Putamen (tissue), 1 donor: ENCODE measurements at places on chromosomes 1 and 21.

DNA sequence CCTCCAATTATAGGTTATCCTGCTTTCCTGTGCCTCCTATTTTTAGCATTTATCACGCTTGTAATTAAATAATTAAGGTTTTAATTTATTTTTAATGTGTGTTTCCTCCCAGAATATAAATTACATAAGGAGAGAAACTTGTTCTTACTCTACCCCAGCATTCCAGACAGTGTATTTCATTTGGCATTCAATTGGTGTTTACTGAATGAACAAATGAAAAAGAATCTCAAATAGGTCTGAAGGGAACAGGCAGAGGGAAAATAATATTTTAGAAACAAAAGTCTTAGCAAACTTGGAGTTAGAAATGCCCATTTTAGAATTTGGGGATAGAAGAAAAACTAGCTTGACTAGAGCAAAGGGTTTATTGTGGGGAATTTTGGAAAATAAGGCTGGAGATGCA lies 9.9 kb upstream of the RSRP1 start:
- DNase-seq = no peak

- no peak for DNase-seq
These were observed 172.7 kb upstream of the NR5A2 start for GRCh38 chr1:199854686-199855321.

GRCh38 chr1:19892628-19893168 lies 10.5 kb downstream of the OTUD3 start:
- no peak for DNase-seq

DNA sequence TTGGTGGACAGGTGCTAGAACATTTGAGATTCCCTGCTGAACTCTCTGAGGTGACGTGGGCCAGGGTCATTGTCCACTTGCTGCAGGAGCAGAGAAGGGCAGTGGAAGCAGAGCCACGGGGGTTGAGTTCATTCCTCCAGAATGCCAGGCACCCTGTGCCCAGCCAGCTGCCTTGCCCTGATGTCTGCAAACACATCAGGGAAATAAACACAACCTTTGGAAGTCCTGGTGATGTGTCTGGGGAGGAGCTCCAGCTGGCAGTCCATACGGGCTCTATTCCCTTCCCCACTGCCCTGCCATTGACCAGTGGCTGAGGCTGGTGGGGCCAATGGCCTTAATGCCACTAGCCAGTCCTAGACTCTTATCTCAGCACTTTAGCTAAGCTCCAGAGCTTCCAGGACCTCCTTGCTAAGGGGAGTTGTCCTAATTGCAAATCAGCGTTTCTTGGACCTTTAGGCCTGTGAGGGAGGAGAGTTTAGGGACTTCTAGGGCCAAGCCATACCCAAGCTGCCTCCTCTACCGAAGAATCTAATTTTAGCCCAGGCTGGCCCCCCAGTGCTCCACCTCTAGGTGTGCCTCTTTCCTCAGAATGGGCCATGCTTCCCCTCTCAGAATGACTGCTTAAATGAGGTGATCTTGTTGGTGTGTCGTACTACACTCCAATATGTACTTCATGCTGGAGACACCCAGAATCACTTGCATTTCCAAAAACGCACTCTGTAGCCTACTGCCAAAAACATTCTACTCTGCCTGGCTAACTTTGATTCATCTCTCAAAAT lies 25.9 kb upstream of the MFSD2A start:
- DNase-seq = no peak

DNA sequence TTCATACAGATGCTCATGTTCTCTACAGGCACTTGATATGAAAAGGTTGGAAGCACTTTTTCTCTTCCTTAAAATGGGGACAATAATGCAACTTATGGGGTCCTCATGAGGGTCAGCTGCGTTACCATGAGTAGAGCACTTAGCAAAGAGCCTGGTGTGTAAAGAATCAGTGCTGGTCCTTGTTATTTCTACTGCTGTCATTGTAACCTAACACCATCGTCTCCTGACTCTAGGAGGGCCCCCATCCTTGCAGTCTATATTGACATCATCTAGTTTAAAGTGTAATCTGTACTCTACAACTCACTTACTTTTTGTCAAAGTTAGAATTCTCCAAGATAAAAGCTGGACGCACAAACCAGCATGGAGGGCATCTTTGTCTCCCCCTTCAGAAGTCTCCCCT lies 2.4 kb downstream of the CAPN9 start:
- no peak for DNase-seq

DNA sequence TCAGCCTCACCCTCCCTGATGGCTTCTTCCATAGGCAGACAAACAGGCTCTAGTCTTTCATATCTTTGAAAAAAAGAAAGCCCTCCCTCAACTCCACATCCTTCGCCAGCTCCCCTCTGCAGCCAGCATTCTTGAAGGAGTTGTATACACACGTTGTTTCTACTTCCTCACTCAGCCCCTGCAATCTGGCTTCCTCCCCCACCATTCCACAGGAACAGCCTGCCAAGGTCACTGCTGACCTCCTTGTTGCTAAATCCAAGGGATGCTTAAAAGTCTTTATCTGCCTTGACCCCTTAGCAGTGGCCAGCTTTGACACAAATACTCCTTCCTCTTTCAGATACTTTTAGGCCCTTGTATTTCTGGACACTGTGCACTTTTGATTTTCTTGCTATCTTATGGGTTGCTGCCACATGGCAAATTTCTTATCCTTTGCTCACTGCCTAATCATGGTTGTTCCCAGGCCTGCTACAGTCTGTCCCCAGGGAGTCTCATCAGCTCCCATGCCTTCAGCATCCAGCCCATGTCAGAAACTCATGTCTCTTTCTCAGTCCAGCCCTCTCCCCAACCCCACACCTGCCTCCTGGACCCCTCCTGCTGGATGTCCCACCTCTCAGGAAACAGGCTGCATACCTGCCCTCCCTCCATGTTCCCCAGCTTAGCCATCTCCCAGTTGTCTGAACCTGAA lies 8.3 kb downstream of the FAM229A start:
- DNase-seq = no peak

DNA sequence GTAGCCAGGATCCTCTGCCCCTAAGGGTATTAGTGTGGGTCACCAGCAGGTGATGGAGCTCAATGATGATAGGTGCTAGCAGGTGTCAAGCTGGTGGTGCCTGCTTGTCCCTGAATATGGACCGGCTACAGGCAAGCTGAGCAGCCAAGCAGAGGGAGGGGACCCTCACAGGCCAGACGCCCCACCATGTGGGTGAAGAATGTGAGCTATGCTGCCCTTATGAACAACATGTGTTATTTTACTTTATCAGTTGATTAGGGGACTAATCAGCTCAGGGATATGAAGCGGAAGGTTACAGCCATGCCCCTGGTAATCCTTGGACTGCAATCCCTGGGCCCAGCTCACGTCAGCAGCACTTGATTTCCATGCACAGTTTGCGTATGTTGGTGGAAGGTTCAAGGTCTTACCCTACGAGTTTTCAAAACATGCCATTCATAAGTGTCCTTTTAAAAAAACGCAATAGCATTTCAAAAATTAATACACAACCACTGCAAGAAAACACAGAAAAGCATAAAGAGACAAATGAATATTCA lies 106.0 kb downstream of the CDC7 start:
- DNase-seq = no peak

DNA sequence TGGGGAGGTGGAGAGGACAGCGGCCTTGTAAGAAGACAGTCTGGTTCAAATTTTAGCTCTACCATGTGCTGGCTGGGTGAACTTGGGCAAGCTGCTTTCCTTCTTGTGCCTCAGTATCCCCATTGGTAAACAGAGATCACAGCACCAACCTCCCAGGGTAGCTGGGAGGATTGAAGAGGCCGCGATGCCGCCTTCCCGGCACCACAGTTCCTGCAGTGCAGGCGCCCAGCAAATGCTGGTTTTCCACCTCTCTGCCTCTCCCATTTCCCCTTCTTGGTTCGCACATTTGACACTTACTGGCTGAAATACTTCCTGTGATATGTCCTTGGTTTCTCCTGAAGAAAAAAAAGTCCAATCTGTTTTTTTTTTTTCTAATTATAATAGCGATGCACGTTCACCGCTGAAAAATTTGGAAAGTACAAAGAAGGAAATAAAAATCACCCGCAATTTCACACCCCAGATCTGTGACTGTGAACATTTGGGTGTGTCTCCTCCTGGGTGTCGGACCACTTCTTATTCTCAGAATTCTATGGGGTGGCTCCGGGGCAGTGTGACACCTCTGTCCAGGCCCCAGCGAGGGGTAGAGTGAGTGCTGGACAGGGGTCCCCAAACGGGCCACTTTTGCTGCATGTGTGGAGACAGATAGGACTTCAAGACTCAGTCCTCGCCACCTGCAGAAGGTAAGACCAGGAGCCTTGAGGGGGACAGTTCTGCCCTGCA lies 73.1 kb downstream of the RUNX3 start:
- DNase-seq = no peak

DNA sequence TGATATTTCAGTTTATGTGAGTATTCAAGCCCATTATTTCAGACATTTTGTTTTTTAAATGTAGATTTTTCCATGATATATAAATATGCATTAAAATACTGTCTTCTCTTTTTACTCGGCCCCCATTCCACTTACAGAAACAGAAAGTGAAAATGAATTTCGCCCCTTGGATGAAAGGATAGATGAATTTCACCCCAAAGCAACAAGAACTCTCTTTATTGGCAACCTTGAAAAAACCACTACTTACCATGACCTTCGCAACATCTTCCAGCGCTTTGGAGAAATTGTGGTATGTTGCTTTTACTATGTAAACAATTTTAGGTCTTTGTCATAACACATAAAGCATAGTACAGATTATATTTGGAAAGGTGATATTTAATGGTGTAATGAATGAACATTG lies 59.9 kb downstream of the ZBTB17 start:
- no peak for DNase-seq

- no peak for DNase-seq
These were observed 494 bp downstream of the NT5C1A start for GRCh38 chr1:39671433-39671792.

DNA sequence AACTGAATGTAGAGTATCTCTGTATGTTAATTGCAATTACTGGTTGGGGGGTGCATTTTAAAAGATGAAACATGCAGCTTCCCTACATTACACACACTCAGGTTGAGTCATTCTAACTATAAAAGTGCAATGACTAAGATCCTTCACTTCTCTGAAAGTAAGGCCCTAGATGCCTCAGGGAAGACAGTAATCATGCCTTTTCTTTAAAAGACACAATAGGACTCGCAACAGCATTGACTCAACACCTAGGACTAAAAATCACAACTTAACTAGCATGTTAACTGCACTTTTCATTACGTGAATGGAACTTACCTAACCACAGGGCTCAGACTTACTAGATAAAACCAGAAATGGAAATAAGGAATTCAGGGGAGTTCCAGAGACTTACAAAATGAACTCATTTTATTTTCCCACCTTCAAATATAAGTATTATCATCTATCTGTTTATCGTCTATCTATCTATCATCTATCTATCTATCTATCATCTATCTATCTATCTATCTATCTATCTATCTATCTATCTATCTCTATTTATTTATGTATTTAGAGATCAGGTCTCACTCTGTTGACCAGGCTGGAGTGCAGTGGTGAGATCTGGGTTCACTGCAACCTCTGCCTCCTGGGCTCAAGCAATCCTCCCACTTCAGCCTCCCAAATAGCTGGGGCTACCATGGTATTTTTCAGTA lies 47.8 kb downstream of the CHML start:
- DNase-seq = no peak

GRCh38 chr1:191350938-191351337 lies 807.3 kb upstream of the RGS18 start:
- no peak for DNase-seq

GRCh38 chr1:84479998-84480397 lies 932 bp downstream of the RPF1 start:
- DNase-seq = no peak

GRCh38 chr1:212313616-212314015 lies 28.4 kb downstream of the PPP2R5A start:
- DNase-seq = no peak

GRCh38 chr1:189429610-189430009 lies 1048.1 kb downstream of the BRINP3 start:
- no peak for DNase-seq

DNA sequence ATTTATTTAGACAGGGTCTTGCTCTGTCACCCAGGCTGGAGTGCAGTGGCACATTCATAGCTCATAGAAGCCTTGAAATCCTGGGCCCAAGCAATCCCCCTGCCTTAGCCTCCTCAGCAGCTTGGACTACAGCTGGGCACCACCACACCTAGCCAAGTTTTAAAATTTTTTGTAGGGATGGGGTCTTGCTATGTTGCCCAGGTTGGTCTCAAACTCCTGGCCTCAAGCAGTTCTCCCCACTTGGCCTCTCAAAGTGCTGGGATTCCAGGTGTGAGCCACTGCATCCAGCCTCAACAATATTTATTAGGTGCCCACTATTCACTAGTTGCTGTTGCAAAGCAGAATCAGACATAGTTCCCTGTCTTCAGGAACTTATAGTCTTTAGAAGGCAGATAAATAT lies 14.1 kb upstream of the GPX7 start:
- DNase-seq = no peak

DNA sequence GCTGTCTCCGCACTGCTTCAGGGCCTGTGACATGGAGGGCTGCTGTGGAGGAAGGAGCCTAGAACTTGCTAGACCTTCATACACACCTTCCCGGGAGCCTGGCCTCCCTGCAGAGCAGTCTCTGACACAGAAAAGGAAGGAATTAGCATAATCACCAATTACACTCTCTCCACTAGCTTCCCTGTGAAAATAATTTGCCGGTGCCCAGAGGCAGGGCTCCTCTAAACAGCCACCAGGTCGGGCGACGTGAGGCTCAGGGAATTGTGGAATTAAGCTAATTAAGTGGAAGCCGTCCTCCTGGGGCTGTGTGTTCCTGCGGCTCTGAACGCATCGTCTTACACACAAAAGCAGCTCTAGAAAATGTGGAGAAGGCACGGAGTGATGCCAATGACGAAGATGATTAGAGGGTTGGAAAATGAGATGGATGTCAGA lies 82.6 kb downstream of the NENF start:
- no peak for DNase-seq

DNA sequence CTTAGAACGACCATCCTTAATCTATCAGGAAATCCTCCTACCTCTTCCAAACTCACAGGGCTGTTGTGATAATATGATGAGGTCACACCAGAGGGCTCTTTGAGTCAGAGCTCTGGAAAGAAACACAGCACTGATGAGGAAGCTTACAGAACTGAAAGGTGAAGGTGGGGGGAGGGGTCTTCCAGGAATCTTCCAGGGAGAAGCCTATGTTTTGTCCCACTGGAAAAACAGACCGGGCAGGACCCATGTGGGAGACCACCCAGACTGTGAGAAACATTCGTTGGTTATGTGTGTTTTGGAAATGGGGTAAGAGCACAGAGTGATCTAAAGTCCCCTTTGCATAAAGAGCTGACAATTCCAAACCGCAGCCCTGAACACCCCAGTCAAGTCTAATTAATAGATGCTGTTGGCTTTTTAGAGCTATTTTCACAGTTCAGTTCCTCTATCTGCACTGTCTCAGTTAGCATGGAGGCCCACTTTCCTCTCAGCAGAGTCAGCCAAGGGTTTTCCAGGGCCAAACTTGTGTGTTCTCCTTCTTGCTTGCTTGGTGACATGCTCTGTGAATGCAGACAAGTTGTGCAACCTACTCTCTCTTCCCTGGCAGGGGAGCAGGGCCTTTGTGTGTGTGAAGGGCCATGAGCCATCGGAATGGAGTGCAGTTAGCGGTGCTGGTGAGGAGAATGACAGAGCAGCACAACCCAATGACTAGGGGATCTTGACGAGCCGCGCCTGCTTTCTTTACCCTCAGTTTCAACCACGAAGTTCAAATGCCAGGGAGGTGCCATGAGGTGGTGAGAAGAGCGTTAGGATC lies 12.3 kb downstream of the PHLDA3 start:
- no peak for DNase-seq

- no peak for DNase-seq
These were observed 128.9 kb upstream of the ADAR start for GRCh38 chr1:154736841-154737240.

GRCh38 chr1:46487818-46488218 lies 1.8 kb upstream of the DMBX1 start:
- DNase-seq = no peak
